WERI-Rb-1 (cell line): ENCODE measurements at places on chromosomes 2 and 18.

DNA sequence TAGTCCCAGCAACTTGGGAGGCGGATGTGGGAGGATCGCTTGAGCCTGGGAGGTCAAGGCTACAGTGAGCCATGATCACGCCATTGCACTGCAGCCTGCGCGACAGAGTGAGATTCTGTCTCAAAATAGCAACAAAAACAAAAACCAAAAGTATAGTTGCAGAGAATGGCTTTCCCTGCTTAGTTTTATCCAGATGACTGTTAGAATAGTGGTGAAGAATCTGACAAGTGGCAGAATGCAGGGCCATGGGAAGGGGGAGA, 53.8 kb downstream of the NEDD4L start:
- no peak for DNase-seq

DNA sequence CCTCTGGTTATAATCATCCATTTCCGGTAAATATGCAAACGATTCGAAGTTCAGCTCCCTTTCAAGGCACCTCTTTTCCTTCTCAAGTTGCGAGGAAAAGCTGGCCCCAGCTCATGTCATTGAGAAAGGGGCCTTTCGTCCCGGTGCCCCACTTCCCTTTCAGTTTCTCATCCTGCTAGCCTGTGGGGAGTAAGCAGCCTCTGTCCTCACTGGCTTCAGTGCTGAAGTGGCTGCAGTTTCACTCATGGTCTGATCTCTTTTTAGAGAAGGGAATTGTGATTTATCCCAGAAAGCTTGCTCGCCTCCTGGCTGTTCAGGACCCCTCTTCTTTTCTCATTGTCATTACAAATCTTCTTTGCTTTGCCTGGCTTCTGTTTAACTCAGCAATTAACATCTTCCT, 207.5 kb downstream of the NR4A2 start:
- no peak for DNase-seq

DNA sequence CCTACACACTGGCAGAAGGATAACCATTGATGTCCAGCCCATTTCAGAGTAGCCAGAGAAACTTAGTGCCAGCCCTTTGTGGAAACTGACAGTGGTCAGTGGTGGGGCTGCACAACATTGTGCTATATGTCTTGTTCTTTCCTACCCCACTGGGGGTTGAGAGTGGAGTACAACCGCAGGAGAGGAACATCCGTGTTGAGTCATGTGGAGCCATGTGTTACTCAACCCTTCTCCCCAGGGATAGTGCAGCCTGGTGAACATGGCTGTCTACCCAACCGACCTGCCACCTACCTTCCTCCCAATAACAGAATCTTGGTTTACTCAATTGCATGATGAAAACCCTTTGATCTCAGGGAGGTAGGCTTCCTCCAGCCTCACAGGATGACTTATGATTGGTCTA, 65.3 kb upstream of the MAPK4 start:
- no peak for DNase-seq

DNA sequence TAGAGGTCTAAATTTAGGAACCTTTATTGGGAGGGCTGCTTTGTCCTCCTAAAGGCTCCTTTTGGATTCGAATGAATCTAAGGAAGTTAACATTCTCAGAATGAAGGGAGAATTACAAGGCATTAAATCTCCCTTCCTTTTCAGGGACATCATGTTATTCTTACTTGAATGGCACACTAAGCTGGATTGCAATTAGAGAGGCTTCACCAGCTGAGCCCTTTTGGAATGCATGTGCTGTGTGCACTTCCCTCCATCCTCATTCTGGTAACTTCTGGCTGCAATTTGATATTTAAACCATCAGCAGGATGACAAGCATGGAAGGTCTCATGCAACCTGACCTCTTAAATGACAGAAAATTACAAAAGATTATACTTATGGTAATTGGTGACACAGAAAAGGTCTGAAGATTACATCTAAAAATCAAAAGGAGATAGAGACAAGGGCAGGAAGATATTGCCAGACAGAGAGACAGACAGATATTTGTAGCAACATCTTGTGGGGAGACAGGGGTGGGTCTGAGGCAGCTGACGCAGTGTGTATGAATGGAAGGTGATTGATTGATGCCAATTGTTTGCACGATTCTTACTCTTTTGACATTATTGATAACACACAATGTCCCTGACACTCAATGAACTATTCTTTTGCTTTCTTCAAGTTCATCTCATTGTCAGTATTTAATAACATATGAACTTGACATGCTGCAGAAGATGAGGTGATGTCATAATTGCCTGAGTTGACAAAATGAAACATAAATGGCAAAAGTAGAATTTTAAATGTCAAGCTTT, 570.8 kb upstream of the GYPC start:
- no peak for DNase-seq

GRCh38 chr18:23519734-23520133, 16.4 kb downstream of the RMC1 start:
- DNase-seq = no peak

GRCh38 chr2:76296438-76296837, 585.7 kb upstream of the GCFC2 start:
- no peak for DNase-seq

DNA sequence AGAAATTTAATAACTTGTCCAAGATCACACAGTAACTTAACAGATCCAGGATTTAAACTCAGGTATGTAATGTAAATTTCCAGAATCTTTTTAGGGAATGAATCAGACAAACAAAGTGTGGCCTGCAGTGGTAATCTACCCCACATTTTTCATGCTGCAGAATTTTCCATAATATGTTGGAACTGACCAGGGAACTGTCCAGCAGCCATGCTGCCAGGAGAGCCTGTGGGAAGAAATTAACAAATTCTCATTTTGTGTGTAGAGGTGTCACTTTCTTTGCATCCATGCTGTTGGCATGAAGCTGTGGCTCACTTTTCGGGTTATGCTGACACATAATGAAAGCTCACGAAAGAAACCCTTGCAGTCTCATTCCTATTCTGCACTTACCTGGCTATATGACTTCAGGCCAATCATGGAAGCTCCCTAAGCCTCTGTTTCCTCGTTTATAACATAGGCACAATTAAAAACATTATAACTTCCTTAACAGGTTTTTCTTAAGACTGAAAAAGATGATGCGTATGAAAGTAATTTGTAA, 54.7 kb downstream of the CDKL4 start:
- no peak for DNase-seq

DNA sequence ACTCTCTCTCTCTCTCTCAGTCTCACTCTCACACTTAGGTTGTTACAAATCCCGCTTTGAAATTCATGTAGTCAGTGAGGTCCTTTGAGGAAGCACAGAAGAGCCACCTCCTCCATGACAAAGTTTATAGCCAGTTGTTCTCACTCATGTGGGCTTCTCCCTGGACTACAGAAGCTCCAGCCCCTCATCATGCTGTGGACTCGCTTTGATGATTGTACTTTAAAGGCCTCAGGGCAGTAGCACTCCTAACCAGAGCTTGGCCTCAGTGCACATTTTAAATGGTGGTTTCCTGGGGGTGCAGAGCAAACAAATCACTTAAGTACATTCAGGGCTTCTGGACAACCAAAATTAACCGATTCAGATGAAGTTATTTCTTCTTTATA, 115.7 kb downstream of the MTCL1 start:
- DNase-seq = no peak

- no peak for DNase-seq
Measured at GRCh38 chr18:36200354-36200771, 13.1 kb downstream of the MOCOS start.

DNA sequence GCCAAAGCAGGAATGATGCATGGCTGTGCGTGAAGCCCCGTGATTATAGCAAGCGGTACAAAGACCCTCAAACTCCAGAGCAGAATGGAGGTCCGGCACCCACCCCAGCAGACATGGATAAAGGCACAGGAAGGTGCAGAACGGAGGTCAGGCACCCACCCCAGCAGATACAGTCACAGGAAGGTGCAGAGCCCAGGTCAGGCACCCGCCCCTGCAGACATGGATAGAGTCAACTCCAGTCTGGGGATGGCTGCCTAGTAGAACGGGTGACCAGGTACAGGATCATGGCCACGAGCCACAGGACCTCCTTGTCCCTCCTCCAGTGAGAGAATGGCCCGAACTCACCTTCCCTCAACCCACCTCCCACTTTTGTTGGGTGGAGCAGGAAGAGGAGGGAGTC, 318.3 kb upstream of the SALL3 start:
- no peak for DNase-seq

DNA sequence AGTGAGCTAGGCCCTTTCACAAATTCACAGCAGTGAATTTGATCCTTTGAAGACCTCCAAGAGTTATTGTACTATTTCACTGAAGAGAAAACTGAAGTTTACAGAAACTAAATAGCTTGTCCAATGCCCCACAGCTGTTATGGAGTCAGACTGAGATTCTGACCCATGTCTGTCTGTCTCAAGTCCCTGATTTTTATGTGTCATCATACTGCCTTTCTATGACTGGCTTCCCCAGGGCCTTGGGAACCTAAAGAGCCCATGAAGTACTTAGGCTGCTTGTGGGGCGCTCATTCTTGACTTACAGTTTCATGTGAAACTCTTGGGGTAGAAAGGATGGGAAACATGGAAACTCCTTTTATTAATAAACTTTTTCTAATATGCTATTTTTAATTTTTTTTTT, 107.7 kb downstream of the ATL2 start:
- DNase-seq = no peak

DNA sequence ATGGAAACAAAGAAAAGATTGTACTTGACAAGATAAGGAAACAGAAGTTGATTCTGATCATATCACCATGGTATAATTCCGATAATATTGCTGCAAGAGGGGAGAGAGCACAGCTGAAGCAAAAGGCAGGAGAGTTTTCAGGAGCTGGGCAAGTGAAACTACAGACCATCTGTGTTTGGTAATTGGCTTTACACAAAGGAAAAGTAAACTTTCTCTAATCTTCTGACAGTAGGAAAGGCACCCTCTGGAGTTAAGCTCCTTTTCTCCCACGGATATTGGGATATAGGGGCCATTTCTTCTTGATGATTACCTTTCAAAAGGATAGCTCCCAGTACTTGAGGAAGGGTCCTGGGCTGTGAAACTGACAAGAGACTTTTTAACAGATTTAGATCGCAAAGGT, 29.9 kb upstream of the REG3A start:
- DNase-seq = peak; percentile 8

DNA sequence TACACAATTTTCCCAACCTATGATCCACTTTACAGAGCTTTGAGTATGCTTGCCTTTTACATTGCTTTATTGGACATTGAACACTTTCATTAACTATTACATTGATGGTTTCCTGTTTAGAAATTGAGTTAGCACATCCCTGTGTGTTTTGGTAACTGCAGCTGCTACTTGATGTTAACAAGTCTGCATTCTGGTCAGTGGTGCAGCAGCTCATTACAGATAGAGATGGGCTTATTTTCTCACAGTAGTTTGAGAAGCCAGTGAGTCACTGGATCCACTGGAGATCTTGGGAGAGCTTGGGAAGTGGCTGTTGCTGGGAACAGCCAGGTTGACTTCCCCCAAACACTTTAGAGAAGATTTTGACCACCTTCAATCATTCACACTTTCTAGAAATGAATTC, 150.5 kb downstream of the ARHGAP15 start:
- no peak for DNase-seq

DNA sequence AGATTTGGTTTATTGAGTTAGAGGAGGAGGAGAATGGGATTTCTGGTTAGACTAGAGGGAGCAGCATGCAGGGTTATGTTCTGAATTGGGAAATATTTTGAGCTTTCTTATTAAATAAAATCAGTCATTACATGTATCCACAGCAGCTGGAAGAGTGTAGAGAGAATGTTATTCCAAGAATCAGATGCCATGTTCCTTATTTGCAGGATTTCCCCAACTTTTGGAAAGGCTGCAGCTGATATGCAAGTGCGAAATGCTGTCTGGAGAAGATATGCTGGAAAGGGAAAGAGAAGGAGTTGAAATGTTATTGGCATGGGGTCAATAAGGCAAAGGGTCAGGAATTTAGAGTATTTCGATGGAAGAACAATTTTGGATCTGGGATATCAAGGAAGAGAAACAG, 255.8 kb downstream of the MTX2 start:
- DNase-seq = no peak

GRCh38 chr2:82675186-82675585, 1783.9 kb downstream of the SUCLG1 start:
- DNase-seq = no peak

GRCh38 chr2:12778811-12779579, 62.3 kb downstream of the TRIB2 start:
- DNase-seq = no peak

DNA sequence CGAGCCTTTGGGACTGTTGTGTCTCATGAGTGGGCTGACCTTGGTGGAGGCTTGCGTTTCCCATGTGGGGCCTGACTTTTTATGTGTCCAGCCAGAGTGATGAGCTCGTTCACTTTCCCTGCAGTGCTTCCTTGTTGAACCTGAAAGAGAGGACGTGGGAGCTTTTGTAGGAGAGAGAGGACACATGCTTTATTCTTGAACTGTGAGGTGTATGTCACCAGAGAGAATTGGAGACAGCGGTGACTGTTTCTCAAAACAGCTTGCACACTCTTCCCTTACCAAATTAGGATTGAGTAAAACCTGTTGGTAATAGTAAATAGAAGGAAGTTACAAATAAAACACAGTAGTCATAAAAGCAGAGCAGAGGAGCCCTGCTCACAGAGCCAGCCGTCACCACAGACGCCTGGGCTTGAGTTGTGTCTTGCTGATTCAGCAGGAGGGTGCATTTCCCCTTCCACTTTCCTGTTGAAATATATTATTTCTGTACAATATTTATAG, 60.7 kb downstream of the INPP4A start:
- DNase-seq = no peak

DNA sequence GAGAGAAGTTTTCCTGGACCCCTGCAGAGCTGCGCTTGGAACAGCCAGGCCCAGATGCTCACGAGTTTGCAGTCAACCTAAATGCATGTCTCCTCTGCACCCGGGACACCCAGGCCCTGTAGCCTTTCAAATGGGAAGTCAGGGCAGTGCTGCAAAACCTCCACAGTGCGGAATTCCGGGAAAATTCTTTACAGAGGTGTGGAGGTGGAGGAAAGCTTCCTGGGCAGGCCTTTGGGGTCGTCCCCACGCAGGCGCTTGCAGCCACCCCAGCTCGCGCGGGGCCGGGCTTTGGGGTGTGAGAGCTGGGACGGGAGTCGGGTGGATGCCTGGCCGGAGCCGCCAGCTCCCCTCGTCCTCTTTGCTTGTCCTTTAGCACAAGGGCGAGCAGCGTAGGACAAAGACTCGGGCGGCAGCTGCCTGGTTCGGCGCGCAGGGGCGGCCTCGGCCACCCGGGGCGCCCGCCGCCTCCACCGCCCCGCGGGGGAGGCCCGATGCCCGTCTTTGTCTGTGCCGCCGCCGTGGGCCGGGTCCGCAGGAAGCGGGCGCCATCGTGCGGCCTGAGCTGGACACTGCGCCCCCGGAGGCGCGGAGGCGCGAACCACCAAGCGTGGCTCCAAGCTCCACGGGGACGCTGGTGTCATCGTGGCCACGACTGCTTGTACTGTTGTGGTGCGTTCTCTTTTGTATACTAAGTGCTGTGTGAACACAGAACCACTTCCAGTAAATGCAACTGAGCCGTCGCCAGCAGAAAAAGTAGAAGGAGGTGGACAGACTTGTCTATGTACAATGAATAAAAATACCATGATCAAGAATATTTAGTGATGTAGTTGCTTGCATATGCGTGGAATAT, 28.2 kb upstream of the BCL11A start:
- peak; percentile 81 for DNase-seq

- DNase-seq = no peak
Measured at GRCh38 chr2:204065566-204065965, 129.0 kb downstream of the ICOS start.

- DNase-seq = no peak
Measured at GRCh38 chr2:171319164-171319810, 114.5 kb downstream of the METTL8 start.
